ENCODE measurements at places on chromosomes 5 and 9.

- no peak for DNase-seq
These were observed 109.4 kb downstream of the MAT2B start for GRCh38 chr5:163614787-163615186.

- DNase-seq, result no peak
These were observed 22.8 kb downstream of the NKD2 start for GRCh38 chr5:1031306-1031959.

GRCh38 chr5:82597437-82597836, 319.3 kb upstream of the RPS23 start:
- DNase-seq, result no peak

- DNase-seq, result no peak
These were observed 18.8 kb upstream of the FANCC start for GRCh38 chr9:95336281-95336680.

- DNase-seq, result no peak
These were observed 7.8 kb downstream of the DPP7 start for GRCh38 chr9:137106662-137107250.

DNA sequence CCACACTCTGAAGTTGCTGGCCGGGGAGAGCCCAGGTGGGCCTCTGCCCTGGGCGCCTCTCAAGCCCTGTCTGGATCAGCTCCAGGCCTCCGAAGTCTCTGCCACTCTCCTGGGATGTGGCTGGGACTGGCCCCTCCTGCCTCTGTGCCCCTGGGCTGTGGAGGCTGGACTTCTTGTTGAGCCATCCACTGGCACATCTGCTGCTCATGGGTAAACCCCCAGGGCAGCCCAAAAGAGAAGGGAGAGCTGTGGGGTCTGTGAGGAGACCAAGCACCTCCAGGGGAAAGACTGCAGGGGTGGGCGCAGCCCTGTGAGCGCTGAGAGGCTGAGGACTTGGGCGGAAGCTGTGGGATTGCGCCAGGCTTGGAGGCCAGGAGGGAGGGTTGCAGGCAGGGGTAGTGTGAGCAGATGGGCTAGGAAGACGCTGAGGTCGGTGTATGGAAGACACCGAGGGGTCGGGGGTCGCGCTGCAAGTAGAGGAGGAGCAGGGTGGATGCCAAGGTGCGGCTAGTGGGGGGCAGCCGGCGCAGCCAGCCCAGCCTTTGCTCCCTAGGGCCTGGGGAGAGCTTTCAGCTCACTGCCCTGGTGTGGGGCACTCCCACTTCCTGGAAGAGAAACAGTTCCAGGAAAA, 118.1 kb downstream of the WNK2 start:
- DNase-seq, result no peak

- DNase-seq, result no peak
These were observed 100.1 kb downstream of the KCNIP1 start for GRCh38 chr5:170603578-170604565.

DNA sequence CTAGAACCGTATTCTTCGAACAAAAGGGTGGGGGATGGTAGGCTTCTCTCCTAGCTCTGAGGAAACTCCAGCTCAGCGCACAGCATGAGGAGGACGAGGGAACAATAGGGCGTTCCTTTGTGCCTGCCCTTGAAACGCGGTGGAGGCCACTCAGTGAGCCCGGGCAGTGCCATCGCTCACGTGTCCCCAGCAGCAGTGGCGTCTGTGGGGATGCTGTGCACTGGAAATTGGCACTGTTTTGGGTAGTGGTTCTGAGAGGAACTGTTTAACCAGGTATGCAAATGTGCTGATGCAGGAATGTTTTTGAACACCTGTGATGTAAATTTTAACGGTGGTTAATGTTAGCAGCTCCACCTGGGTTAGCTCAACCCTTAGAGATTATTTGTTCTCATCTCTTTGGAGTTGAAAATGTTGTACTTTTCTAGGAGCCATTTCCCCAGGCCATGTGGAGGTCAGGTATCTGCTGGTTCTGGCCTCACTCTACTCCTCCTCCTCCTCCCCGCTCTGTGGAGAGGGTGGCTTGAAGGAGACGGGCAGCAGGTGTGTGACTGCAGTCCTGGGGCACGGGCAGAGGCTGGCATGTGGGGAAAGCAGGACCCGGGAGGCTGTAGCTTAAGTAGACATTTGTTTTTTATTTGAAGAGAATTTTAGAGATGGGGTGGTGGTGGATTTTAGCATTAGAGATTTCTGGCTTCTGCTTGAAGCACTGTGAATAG, 48.3 kb downstream of the EHMT1 start:
- DNase-seq, result no peak

DNA sequence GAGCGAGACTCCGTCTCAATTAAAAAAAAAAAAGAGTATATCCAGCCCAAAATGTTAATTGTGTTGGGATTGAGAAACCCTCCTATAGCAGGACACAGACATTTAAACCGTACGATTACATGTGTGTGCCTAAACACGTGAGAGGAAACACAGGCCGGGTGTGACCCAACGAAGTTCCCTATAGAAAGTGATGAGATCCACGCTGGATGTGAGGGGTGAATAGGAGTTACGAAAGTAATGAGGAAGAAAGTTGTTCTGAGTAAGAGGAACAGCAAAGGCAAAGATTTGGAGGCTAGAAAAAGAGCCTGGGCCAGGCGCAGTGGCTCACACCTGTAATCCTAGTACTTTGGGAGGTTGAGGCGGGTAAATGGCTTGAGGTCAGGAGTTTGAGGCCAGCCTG, 13.6 kb downstream of the NAIF1 start:
- no peak for DNase-seq

GRCh38 chr9:35257986-35258659, 96.3 kb downstream of the UNC13B start:
- DNase-seq, result no peak

DNA sequence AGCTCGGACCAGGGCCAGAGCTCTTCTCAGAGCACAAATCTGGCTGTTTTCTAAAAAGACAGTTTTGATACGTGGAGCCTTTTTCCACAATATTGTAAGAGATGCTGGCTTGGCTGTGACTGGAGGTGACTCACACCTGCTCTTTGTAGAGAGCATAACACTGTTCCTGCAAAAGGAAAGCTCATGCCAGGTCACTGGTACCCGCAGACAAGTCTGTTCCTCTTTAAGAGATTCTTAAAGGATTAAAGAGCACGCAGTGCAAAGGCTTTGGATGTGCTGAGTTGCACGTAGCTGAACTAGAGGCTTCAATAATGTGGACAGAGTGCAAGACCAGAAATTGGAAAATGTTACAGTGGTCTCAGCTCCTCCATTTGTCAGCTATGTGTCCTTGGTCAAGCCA, 19.0 kb downstream of the ACTL7B start:
- no peak for DNase-seq

GRCh38 chr9:19174127-19174912, 47.0 kb upstream of the PLIN2 start:
- peak; percentile 7 for DNase-seq

DNA sequence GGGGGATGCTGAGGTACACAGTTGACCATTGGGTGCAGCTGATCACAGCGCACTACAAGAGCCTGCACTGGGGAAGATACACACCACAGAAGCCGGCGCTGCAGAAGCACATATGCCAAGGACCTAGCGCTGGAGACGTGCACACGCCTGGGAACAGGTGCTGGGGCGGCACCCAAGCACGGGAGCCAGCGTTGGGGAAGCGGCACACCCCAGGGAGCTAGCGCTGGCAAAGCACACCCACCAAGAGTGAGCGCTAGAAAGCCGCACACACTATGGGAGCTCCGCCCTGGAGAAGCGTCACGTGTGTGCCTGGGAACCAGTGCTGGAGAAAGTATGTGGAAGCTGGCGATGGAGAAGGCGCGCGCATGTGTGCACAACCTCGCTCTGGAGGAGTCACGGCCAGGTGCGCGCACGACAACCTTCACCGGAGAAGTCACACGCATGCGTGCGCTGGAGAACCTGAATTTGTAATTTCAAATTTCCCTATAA, 4.5 kb downstream of the FANCC start:
- no peak for DNase-seq

DNA sequence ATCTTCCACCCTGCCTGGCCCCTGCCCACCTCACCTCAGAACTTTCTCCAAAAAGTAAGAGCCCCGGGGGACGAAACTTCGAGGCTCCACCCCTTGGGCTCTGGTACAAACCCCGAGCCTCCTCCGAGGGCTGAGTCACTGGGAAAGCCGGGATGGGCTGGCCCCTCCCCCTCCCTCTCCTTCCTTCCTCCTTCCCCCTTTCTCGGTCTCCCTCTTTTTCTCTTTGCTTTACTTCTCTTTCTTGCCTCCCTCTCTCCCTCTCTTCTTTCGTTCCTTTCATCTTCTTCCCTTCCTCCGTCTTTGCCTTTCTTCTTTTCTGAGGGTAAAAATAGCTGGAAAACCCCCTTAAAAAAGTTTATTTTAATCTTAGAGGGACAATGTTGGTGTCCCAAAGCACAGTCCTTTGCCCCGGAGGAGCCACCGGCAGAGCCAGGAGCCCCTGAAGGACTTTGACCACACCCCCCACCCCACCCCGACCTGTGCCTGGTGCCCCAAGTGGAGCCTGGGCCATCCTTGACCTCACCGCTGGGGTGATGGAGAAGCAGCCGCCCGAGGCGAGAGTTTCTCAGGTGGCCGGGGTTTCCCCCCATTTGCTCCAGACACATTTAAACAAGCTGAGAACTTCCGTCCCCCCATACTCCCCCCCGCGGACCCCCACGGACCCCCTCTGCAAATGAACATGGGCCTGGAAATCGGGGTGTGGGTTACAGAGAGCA, 5.7 kb upstream of the NOTCH1 start:
- no peak for DNase-seq

DNA sequence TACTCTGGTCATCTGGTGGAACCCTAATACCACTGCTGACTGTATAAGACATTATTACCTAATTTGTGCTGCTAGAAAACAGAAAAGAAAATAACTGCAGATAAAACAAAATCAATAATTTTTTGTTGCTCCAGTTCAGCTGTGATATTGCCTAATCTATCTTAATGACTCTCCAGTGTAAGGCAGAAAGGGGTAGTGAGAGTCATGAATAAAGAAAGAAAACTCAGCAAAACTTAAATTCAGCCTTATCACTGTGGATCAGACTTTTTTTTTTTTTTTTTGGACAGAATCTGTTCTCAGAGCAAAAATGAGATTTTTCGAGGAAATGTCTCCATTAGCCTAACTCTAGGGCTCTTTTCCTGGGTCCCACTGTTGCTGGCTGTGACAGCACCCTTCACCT, 1.1 kb upstream of the DOCK2 start:
- DNase-seq, result no peak
